SHP77 (cell line): ENCODE measurements at places on chromosomes 13 and 19.

- DNase-seq = no peak
These were observed 16.7 kb downstream of the PRAM1 start for GRCh38 chr19:8485561-8486371.

GRCh38 chr13:60583911-60584753, 187.1 kb downstream of the TDRD3 start:
- no peak for DNase-seq

GRCh38 chr13:32195713-32196112, 119.5 kb downstream of the ZAR1L start:
- no peak for DNase-seq

DNA sequence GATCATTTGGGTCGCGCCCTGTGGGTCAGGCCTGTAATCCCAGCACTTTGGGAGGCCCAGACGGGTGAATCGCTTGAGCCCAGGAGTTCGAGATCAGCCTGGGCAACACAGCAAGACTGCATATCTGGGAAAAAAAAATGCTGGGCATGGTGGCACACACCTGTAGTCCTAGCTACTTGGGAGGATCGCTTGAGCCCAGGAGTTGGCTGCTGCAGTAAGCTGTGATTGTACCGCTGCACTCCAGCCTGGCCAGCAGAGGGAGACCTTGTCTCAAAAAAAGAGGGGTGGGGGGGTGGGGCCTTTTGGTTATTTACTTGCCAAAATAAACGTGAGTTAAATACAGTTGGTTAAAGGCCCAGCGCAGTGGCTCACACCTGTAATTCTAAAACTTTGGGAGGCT, 9.8 kb upstream of the ZNF544 start:
- DNase-seq = no peak

GRCh38 chr13:21256351-21256761, 79.9 kb downstream of the MRPL57 start:
- DNase-seq = no peak

GRCh38 chr13:26376430-26376829, 122.5 kb downstream of the CDK8 start:
- DNase-seq = no peak

- no peak for DNase-seq
These were observed 7.9 kb upstream of the FCGBP start for GRCh38 chr19:39942366-39942730.

- no peak for DNase-seq
These were observed 30.7 kb upstream of the ZNF429 start for GRCh38 chr19:21474671-21475181.

DNA sequence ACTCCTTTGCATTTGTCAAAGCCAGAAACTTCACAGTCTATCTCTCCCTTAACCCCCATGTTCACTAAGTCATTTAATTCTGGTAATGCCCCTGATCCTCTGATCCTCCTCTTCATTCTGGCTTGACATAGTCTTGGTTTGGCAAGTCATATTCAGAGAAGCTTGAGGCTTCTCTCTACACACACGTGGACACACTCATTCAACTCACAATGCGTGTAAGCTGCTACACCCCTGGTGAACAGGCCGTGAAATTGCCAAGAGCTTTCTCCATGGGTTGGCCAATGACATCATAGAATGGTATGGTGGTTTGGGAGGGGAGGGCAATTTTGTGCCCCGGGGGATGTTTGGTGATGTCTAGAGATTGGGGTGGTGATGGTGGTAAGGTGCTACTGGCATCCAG, 47.9 kb upstream of the FLT1 start:
- DNase-seq = no peak

DNA sequence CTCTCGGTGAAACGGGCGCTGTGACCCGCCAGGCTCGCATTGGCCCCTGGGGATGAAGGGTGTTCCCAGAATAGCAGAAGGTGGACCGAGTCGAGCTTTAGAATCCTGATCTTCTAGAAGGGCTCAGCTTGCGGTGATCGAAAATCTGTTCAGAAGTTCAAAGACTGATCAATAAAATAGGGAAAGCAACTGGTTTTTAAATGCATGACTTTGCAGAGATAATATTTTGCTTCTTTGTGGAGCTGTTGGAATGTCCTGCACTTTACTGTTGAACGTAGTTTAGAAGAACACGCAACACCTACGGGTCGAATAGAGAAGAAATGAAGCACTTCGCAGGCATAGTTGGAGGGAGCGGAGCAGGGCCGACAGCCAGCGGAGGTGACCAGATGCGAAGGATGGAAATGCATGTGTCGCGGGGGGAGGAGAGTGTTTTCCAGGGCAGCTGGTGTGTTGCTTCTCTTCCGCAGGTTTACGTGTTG, 766 bp downstream of the CEBPG start:
- peak; percentile 36 for DNase-seq
